ENCODE measurements at places on chromosomes 2 and 18. TPM values are rescaled to one million over a fixed set of nuclear protein-coding genes. Genes with fewer than 3 reads are reported as not detected.
A peak's percentile ranks its signal among the peaks of the same experiment; 100 is the strongest.

- H3K4me1 ChIP-seq, result no peaks in the 10 kb centered on the region
- no peak for DNase-seq
- H3K4me3 ChIP-seq, result no peak overlapping the region
- no peaks in the 10 kb centered on the region for H3K36me3 ChIP-seq
These were observed 202.0 kb downstream of the GLI2 start for GRCh38 chr2:120937686-120938044.

The IL1RL1 gene
- total RNA-seq, result 0.58 TPM

- DNase-seq, result no peak
- no peak overlapping the region for H3K4me3 ChIP-seq
- H3K36me3 ChIP-seq, result no peaks in the 10 kb centered on the region
- H3K27me3 ChIP-seq, result no peaks in the 10 kb centered on the region
- H3K4me1 ChIP-seq, result peaks cover 31% of the 10 kb centered on the region
These were observed 149.7 kb downstream of the SMAD7 start for GRCh38 chr18:48800876-48801727.

GRCh38 chr2:200966770-200967169, 3.3 kb upstream of the ORC2 start:
- peaks cover 23% of the 10 kb centered on the region for H3K36me3 ChIP-seq
- DNase-seq, result no peak
- no peak overlapping the region for H3K4me3 ChIP-seq
- H3K27ac ChIP-seq, result no peak overlapping the region
- no peaks in the 10 kb centered on the region for H3K27me3 ChIP-seq

- H3K27me3 ChIP-seq, result no peaks in the 10 kb centered on the region
- no peak overlapping the region for H3K27ac ChIP-seq
- no peak overlapping the region for H3K4me3 ChIP-seq
- H3K36me3 ChIP-seq, result no peaks in the 10 kb centered on the region
These were observed 457.9 kb downstream of the PIK3C3 start for GRCh38 chr18:42412896-42413295.

- no peaks in the 10 kb centered on the region for H3K27me3 ChIP-seq
- no peaks in the 10 kb centered on the region for H3K4me1 ChIP-seq
- no peaks in the 10 kb centered on the region for H3K36me3 ChIP-seq
- DNase-seq, result no peak
These were observed 261.6 kb upstream of the ZNF804A start for GRCh38 chr2:184336688-184337087.

DNA sequence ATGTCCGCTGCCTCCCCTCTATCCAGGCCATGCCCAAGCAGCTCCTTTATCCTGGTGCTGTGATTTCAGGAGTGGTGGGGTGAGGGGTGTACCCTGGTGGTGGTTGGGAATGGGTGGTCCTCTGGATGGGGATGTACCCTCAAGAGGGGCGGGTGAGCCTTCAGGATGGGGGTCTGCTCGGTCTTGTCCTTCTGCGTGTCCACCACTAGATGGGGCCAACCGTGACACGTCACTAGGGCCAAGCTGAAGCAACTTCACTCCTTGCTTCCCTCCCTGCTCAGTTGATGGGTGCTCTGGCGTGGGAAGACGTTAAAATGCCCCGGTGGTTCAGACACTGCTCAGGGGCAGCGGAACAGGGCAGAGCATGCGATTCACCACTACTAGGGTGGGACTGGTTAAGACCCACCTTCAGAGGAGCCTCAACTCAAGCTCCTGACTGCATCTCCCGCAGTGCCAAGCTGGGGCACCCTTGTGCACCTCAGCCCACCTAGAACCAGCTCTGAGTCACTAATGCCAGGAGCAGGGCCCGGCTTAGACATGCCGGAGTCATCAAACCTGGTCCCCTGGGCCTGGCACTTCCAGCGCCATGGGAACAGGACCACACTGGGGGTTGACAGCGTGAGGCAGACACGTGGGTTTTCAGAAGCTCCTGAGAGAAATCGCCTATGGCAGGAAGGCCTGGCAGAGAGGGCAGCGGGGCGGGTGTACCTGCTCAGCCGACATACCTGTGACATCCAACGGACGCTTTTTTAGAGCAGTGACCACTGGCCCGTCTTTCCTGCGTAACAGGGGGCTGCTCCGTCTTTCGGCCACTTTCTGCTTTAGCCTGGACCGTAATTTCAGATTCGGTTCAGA, 256.7 kb downstream of the HDAC4 start:
- no peak overlapping the region for H3K4me3 ChIP-seq
- H3K36me3 ChIP-seq, result peaks cover 68% of the 10 kb centered on the region
- peaks cover 15% of the 10 kb centered on the region for H3K4me1 ChIP-seq

DNA sequence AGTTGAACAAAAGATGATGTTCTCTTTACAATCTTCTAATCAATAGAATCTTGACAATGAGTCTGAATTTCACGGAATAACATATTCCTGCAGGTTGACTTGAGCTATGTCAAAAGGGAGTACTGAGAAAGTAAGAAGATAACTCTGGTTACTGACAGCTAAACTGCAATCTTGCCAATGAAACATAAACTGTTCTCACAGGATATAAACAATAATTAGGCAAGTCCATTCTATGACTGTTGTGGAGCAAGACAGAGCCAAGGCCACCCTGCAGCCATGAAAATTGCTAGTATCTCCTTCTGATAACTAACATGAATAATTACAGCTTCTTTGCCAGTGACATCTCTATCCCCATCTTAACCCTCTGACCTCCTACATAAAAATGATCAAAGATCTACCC, 6.3 kb upstream of the RPRD1A start:
- H3K4me3 ChIP-seq, result no peak overlapping the region
- H3K4me1 ChIP-seq, result no peaks in the 10 kb centered on the region
- no peak for DNase-seq

The CD8A gene
- total RNA-seq, result 4.1 TPM

- H3K4me1 ChIP-seq, result no peaks in the 10 kb centered on the region
- no peak overlapping the region for H3K4me3 ChIP-seq
- H3K27ac ChIP-seq, result no peak overlapping the region
- DNase-seq, result no peak
These were observed 122.9 kb upstream of the ST6GAL2 start for GRCh38 chr2:107008843-107009242.

DNA sequence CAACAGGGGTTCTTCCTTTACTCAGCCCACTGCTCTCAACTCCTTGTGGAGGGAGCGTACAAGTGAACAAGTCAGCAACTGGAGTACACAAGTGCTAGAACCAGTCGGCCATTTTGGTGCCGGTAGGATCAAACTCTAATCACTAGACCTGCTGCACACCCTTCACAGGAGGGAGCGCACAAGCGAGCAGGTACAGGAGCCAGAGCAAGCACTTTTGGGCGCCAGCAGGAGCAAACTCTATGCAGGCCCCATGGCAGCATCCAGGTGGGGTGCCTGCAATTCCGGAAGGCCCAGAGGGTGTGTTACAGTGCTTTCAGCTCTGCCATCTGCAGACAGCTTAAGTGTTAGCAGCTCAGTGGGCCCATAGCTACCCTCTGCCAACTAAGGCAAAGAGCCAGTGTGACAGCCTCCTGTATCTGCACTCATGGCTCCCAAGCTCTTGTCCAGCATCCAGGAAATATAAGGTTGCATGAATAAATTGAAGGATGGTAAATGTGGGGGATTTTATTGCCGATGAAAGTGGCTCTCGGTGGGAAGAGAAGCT, 426.1 kb downstream of the DCC start:
- H3K27me3 ChIP-seq, result no peaks in the 10 kb centered on the region
- no peak overlapping the region for H3K4me3 ChIP-seq
- no peaks in the 10 kb centered on the region for H3K4me1 ChIP-seq
- no peak for DNase-seq
- H3K36me3 ChIP-seq, result no peaks in the 10 kb centered on the region

GRCh38 chr2:109614715-109615636, 812 bp downstream of the SOWAHC start:
- no peak overlapping the region for H3K27ac ChIP-seq
- no peak overlapping the region for H3K4me3 ChIP-seq
- H3K4me1 ChIP-seq, result peaks cover 9% of the 10 kb centered on the region
- H3K27me3 ChIP-seq, result peaks cover 65% of the 10 kb centered on the region
- H3K36me3 ChIP-seq, result peaks cover 6% of the 10 kb centered on the region
- DNase-seq, result no peak

- no peak for DNase-seq
- no peaks in the 10 kb centered on the region for H3K4me1 ChIP-seq
These were observed 801.6 kb downstream of the MBD2 start for GRCh38 chr18:53422896-53423295.

DNA sequence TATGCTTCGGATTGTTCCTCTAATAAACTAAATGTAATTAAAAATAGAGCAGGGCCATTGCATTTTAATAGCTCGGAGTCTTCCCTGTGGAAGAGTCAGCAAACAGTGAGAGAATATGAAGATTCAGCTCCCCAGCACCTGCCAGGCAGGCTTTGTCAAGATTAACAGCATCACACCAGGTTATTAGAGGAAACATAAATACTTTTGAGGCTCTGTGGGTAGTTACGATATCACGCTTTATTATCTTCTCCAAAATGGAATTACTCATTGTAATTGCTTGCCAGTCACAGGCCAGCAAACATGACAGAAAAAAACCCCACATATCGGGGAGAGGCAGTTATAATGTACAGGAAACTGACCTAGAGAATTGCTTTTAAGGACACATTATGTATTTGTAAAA, 303.9 kb downstream of the CPS1 start:
- no peaks in the 10 kb centered on the region for H3K27me3 ChIP-seq
- no peak for DNase-seq
- no peaks in the 10 kb centered on the region for H3K4me1 ChIP-seq
- no peak overlapping the region for H3K4me3 ChIP-seq
- H3K27ac ChIP-seq, result no peak overlapping the region
- H3K36me3 ChIP-seq, result no peaks in the 10 kb centered on the region

The TMEM247 gene
- not detected for total RNA-seq

The ALK gene
- total RNA-seq, result not detected

GRCh38 chr18:13570856-13571495, 155.4 kb downstream of the FAM210A start:
- H3K27ac ChIP-seq, result no peak overlapping the region
- peaks cover 62% of the 10 kb centered on the region for H3K4me1 ChIP-seq
- H3K4me3 ChIP-seq, result no peak overlapping the region
- H3K27me3 ChIP-seq, result no peaks in the 10 kb centered on the region
- H3K36me3 ChIP-seq, result peaks cover 9% of the 10 kb centered on the region
- peak; percentile 38 for DNase-seq

DNA sequence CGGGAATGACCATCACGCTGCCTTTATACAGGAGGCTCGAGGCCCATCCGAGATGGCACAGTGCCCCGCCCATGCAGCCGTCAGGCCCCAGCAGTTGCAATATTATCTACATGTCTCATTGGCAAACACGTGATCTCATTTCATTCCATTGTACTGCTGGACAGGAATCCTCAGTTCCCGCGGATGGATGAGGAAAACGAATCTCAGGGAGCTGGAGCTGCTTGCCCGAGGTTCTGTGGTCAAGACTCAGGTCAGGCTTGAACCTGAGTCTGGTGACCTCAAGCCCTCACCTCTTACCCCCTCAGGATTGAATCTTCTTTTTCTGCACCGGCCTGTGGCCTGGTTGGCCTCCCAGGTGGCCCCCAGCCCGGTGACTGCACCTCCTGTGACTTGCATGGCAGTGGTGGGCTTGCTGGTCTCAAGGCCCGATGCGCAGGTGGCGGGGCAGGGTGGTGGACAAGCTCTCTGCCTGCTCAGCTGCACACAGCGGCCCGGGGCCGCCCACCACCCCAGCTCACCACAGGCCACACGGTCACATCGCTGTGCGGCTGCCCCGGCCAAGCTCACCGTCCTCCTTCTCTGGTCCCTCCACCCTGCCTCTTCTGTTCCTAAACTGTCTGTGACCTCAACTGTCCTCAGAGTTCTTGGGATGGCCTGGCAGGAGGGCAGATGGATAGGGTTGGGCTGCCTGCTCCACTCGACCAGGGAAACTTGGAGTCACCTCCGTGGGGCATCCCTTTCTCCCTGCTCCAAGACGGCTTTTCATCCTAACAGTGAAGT, 52.0 kb upstream of the HS6ST1 start:
- H3K27ac ChIP-seq, result no peak overlapping the region
- no peak overlapping the region for H3K4me3 ChIP-seq
- no peak for DNase-seq
- no peaks in the 10 kb centered on the region for H3K36me3 ChIP-seq
- H3K4me1 ChIP-seq, result peaks cover 8% of the 10 kb centered on the region

DNA sequence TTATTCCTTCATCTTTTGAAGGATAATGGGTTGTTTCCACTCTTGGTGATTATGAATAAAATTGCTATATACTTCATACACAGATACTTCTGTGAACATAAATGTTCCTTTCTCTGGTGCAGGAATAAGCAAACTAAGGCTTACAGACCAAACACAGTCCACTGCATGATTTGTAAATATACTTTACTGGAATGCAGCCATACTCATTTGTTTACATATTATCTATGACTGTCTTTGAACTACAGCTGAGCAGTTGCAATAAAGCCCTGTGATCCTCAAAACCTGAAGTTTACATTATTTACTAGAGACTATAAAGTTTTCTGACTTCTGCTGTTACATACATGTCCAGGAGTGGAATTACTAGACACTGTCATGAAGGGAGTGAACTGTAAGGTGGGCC, 381.0 kb upstream of the CNTNAP5 start:
- no peaks in the 10 kb centered on the region for H3K27me3 ChIP-seq
- no peaks in the 10 kb centered on the region for H3K36me3 ChIP-seq
- DNase-seq, result no peak
- no peak overlapping the region for H3K27ac ChIP-seq
- H3K4me1 ChIP-seq, result no peaks in the 10 kb centered on the region

The FEV gene
- total RNA-seq, result not detected

- H3K27me3 ChIP-seq, result no peaks in the 10 kb centered on the region
- no peak for DNase-seq
- no peak overlapping the region for H3K4me3 ChIP-seq
- H3K4me1 ChIP-seq, result no peaks in the 10 kb centered on the region
- H3K27ac ChIP-seq, result no peak overlapping the region
- H3K36me3 ChIP-seq, result no peaks in the 10 kb centered on the region
These were observed 39.5 kb upstream of the FIGN start for GRCh38 chr2:163775304-163775703.

The CIB4 gene
- total RNA-seq, result not detected

The HOXD4 gene
- not detected for total RNA-seq

DNA sequence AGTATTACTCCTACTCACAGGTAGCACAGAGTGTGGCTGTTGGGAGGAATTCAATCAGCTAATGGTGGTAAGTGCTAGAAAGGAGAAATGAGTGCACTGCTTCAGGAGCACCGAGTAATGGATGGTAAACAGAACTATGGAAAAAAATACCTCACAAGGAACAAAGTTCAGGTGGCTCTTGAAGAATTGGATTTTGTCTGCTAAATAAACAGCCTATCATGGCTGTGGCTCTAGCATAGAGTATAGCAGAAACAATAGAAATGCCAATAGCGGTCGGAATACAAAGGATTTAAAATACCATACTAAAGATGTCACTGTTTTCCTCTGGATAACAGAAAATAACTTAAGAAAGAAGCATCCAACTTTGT, 482.5 kb downstream of the NUP35 start:
- H3K4me3 ChIP-seq, result no peak overlapping the region
- H3K4me1 ChIP-seq, result no peaks in the 10 kb centered on the region
- H3K27ac ChIP-seq, result no peak overlapping the region

- H3K27me3 ChIP-seq, result no peaks in the 10 kb centered on the region
- H3K4me3 ChIP-seq, result no peak overlapping the region
These were observed 9.5 kb downstream of the ALKAL2 start for GRCh38 chr2:278312-278926.

- H3K27me3 ChIP-seq, result no peaks in the 10 kb centered on the region
- no peak for DNase-seq
- H3K4me3 ChIP-seq, result no peak overlapping the region
These were observed 31.4 kb downstream of the HEATR5B start for GRCh38 chr2:37052600-37053332.
